ENCODE measurements at places on chromosomes 16 and 17. TPM values are rescaled to one million over a fixed set of nuclear protein-coding genes. Genes with fewer than 3 reads are reported as not detected.

POLDIP2 gene
- polyA plus RNA-seq, result 186 TPM

PDE6G gene
- 0.67 TPM for polyA plus RNA-seq

SAMD14 gene
- 2.8 TPM for polyA plus RNA-seq

GPRC5B gene
- polyA plus RNA-seq, result 43.0 TPM

NKD1 gene
- polyA plus RNA-seq, result 0.23 TPM

DNA sequence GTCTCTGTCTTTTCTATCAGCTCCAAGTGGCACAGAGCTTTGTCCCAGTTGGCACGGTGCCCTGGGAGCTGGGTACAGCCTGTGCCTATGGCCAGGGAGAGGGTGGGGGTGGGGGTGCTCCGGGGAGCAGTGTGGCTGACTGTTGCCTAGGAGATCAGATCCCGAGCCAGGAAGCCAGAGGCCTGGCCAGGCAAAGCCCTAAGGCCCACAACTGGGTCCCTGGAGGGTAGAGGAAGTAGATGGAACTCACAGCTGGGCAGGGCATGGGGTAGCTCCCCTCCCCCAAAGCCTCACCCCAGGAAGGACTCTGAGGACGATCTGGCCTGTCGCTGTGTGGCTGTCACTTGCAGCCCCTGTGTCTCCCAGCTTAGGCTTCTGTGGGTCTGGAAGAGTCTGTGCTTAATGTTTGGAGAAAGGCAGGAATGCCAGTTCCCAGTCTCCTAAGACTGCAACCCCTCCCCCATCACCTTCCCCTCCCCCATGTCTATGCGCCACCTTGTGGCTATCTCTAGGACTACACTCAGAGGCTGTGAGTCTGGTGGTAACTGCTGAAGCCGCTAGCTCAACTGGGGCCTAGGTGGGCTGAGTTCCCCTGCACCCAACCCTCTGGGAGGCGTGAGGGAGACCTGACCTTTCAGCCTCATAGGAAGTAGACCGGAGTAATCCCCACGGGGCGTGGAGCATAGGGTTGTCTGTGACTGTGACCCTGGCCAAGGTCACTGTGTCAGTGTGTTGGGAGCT lies 12.6 kb downstream of the THRA start:
- DNase-seq, result peak; percentile 81

DNA sequence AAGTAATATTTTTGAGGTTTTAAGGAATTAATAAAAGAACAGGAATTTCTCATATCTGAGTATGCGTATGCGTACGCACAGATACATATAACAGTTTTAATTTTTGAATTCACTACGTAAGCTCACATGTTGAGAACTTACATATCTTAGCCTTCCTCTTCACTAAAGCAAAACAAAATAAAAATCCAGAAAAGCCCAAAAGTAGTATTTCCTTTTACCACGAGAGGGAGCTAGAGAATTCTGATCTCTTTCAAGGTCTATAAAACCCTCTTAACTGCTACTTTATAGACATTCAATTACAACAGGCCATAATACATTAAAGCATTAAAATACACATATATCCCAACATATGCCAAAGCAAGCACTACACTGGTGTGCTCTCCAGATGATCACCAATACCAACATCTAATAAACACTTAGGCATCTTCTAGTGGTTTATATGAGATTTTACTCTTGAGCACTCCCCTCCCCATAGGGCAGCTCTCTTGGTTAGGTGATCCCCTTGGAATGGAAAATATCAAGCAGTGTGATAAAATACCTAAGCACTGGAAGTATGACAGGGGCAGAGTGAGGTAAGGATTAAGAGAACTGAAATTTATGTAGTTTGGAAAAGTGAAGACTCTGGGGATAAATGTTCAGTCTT lies 94.0 kb downstream of the SKAP1 start:
- no peak for DNase-seq

DNA sequence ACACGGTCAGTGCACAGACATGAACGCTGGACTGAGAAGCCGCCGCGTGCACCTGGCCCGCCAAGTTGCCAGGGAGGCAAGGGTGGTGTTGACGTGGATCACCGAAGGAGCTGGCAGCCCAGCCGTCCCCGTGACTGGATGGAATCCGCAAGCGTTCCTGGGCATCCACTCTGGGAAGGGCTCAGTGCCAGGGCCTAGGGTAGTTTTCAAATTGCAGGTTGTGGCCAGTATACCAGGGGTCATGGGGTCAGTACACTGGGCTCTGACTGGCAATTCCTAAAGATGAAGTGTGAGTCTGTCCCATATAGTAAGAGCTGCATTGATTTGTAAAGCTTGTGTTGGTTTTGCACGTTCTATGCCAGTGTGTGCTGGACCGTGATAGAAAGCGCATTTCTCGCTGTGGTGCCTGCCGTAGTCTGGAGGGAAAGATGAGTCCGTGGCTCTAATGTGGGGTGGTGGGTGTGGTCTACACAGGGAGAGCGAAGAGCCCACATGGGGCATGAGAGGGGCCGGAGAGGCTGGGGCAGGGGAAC lies 21.1 kb upstream of the METRNL start:
- peak; percentile 89 for DNase-seq

DNA sequence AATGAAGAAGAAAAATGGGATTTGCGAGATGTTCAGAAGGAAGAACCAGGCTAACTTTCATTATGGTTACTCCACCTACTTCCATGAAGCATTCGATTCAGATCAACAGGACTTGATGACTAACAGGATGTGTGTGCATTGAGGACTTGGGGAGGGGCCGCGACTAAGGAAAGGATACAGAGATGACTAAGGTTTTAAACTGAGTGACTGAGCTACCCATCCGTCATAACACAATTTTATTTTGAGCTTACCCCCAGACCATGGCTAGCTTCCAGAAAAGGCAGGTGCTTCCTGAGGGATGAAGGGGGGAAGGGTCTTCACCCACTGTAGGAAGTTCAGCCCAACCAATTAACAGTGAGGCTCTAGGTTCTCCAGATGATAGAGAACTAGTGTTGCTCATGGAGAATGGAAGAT lies 2.5 kb upstream of the CDYL2 start:
- DNase-seq, result peak; percentile 32

- DNase-seq, result no peak
These were observed 46.0 kb downstream of the FOXK2 start for GRCh38 chr17:82565551-82565950.

Data from heart left ventricle (tissue), 16 donors.